ENCODE measurements at places on chromosomes 1 and 21.

- DNase-seq: no peak
Measured at GRCh38 chr1:179094818-179095217, 12.9 kb downstream of the TOR3A start.

- DNase-seq: no peak
Measured at GRCh38 chr1:232357416-232357815, 272.5 kb downstream of the SIPA1L2 start.

GRCh38 chr1:231487910-231488309 lies 40.6 kb upstream of the TSNAX start:
- no peak for DNase-seq

DNA sequence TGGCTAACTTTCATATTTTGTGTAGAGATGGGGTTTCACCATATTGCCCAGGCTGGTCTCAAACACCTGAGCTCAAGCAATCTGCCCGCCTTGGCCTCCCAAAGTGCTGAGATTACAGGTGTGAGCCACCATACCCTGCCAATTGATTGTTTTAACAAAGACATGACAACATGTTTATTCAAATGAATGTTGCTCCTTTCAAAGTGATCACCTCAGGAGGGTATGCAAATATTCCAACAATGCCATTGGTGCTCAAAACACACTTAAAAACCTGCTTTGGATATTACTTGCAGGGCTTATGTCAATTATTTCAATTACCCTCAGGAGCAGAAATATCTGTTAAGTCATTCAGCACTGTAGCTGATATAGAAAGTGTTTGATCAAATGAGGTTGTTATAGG lies 7.9 kb downstream of the LAX1 start:
- no peak for DNase-seq

GRCh38 chr1:167996266-167996665 lies 59.4 kb upstream of the MPC2 start:
- DNase-seq: no peak

DNA sequence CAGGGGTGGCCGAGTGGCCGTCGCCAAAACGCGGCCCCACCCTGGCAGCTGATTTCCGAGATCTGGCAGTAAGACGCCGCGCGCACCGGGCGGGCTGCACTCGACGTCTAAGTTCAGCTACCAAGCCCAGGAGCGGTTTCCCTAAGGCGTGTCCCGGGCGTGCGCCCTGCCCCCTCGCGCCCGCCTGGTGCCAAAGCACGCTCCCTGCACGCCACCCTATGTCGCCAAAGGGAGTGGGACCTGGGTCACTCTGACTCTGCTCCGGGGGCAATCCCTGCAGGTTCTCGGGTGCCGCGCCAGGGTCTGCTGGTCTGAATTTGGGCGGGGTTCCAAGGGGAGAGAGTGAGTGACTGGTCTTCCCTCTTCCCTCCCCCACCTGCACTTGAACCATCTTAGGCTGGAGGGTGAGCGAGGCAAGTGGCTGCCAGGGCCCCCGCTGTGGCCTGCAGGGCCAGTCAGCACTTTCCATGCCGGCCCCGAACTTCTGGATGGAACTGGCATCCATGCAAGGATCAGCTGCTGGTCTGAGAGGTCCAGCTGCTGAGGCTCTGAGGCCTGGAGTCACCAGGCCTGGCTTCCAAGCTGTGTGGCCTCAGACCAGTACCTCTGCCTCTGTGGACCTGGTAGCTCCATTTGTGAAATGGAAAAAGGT lies at the start of gene LRRC38:
LRRC38 (minus strand) TSS at position 109 of the 652 bp plus-strand sequence. CDS start 410 bp downstream, outside the sequence.
- no peak for DNase-seq

DNA sequence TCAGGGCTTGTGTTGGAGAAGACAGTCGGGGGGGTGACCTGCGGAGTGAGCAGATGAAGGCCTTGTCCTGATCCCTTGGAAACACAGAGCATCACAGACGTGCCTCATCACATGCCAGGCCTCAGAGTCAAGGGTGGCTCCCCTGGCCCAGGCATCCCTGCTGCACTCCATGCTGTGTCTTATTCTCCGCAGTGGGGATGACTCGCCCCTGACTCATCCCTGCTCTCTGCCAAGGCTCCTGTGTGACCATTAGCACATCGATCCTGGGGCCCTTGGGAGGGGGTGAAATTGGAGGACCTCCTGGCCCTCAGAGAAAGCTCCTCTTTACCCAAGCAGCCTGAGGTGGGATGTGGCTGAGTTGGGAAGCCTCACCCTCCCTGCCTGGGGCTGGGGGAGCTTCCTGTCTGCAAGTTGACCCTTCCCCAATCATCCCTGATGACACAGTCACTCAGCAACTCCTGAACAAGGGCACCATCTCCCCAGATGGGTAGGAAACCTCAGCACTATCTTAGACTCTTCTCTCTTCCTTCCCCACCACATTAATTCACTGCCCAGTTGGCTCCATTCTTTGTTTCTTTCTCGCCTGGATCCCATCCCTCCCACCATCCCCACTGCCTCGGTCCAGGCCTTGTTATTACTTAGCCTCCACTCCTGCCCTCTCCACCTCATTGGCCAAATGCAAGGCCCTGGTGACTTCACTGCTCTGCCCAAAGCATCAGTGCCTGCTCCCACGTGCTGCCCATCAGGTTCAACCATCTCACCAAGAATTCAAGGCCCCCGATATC lies 74.6 kb downstream of the CAMK2N1 start:
- no peak for DNase-seq

GRCh38 chr1:55825461-55825860 lies 610.3 kb upstream of the USP24 start:
- no peak for DNase-seq

DNA sequence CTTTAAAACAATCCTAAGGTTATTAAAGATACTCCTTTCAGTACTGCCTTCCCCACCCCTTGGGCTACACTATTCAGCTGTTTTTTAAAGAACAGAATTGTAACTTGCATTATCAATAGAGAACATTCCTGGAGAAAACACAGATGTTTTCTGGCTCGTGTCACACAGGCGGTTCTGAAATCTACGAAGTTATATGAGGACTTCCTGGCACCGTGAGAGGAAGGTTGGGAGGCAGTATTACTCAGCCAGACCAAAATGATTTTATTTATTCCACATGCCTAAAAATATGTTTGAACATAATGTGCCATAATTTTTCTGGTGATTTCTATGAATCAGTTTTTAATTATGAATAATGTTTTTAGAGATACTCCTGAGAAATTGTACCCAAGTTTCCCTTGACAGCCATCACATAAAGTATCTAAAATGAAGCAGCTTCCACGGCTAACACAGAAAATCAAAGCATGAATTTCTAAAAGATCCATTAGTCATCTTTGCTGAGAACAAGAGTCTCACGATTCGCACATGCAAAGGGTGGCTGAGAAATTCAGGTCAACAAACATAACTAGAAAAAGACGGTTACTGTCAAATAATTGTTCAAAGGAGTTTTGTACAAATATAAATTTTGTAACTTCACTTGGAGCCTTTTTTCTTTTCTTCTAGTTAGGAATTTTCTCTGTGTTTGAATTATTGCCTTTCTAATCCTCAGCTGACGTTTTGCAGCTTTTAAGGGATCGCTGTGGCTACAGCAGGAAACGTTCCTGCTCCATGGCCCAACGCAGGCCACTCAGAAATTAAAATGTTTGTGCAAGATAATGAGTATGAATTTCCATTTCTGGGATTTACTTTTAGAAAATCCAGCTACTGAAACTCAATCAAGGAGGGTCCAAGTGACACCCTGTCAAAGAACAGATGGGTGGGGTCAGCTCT lies 8.0 kb upstream of the SIM2 start:
- no peak for DNase-seq

- peak; percentile 83 for DNase-seq
Measured at GRCh38 chr1:213244664-213245091, 193.6 kb downstream of the RPS6KC1 start.

- DNase-seq: peak; percentile 67
Measured at GRCh38 chr1:118304722-118305359, 119.8 kb upstream of the SPAG17 start.

DNA sequence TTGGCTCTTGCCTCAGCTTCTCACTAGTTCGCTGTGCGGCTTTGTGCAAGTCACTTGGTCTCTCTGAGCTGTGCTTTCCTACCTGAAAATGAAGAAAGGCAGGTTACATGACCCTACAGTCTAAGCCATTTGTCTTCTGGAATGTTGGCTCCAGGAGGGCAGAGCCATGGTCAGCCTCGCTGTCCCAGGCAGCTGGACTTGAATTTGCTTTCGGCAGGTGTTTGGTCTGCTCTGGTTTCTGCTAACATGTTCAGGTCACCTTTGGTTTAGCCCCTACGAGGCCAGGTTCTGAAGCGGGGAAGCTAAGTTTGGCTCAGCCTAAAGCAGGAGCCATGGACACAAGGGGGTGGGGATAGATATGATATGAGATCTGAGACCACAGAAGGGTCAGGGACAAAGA lies 19.1 kb downstream of the LRRC38 start:
- DNase-seq: no peak

DNA sequence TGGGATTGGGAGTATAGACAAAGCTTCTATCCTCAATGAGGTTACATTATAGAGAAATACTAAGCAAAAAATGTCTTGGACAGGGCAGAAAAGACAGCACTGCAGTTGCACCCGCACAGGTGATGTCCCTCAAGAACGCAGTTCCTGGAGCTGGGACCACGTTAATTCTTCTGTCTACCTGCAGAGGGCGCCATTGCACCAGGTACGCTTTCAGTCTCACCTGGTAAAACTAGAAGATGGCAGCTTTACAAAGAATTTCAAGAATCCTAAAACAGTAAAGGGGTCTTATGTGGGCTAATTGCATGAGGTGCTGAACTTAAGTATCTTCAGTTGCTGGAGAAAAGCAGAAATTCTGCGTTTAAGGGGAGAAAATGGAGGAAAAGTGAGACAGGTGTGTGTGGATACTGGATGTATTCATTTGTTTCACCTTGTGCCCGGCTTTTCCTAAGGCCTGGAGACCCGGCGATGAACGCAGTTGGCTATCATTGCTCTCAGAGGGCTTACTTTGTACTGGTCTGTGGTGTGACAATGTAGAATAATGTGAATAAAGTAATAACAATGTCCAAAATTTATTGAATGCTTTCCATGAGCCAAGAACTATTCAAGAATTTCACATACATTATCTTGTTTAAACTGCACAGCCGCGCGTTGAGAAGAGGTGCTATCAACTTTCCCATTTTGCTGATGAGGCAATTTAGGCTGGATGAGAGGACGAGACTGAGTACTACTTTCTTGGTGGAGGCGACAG lies 276.3 kb upstream of the GREM2 start:
- peak; percentile 2 for DNase-seq

- DNase-seq: no peak
Measured at GRCh38 chr1:164596172-164596571, 37.2 kb downstream of the PBX1 start.

DNA sequence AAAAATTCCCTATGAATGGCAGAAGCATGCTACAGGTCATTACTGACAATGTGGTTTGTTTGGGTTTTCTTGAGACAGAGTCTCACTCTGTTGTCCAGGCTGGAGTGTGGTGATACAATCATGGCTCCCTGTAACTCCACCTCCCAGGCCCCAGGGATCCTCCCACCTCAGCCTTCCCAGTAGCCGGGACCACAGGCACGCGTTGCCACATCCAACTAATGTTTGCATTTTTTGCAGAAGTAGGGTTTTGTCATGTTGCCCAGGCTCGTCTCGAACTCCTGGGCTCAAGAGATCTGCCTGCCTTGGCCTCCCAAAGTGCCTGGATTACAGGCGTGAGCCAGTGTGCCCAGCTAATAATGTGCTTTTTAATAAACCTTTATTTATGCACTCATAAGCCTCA lies 259.1 kb downstream of the NFIA start:
- DNase-seq: no peak

- DNase-seq: no peak
Measured at GRCh38 chr1:61092642-61093041, 10.3 kb downstream of the NFIA start.

- no peak for DNase-seq
Measured at GRCh38 chr1:155717041-155717440, 28.1 kb downstream of the DAP3 start.

DNA sequence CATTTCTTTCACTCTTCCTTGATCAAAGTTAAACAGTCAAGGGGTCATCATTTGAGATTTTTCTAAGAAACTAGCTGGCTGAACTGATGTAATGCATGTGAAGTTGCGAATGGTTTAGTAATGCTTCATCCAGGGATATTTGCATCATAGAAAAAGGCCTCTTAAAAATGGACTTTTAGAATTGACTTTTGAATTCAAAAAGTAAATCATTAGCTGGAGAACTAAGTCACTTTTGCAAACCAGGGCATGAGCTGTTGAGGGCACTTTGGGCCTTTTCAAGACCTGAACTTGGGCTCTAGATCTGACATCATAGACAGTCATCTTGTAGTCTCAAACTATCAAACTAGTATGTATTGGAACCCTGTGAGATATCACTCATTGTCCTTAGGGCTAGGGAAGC lies 85.0 kb downstream of the GRIK1 start:
- DNase-seq: no peak

GRCh38 chr1:23288201-23288600 lies 55.9 kb downstream of the HNRNPR start:
- DNase-seq: no peak

- no peak for DNase-seq
Measured at GRCh38 chr1:8598060-8598724, 219.2 kb downstream of the RERE start.

DNA sequence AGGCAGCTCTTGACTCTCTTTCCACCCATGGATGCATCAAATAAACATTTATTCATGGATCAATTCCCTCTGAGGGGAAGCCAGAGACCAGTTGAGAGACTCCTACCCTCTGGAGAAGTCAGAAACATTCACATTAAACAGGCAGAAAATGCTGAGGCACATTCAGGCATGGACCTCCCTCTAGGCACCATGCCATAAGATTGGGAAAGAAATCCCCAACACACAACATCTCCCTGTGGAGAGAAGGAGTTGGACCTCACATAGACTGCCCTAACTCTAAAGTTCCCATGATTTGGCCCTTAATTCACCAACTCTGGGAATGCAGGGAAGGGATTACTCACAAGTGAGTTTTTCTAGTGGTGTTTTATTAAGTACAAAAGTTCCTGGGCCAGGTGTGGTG lies 415.3 kb upstream of the C1orf87 start:
- DNase-seq: no peak

DNA sequence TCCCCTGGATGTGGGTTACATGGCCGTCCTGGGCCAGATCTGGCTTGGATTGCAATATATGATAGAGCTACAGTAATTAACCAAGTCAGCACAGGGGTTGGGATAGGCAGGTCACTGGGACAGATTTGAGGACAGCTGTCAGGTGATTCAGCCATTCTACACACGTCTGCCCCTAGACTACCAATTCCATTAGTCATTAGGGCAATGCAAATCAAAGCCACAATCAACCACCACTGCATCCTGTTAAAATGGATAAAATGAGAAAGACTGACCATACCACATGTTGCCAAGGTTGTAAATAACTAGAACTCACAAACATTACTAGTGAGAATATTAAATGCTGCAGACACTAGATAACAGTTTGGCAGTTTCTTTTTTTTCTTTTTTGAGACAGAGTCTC lies 16.0 kb downstream of the C21orf58 start:
- DNase-seq: no peak

DNA sequence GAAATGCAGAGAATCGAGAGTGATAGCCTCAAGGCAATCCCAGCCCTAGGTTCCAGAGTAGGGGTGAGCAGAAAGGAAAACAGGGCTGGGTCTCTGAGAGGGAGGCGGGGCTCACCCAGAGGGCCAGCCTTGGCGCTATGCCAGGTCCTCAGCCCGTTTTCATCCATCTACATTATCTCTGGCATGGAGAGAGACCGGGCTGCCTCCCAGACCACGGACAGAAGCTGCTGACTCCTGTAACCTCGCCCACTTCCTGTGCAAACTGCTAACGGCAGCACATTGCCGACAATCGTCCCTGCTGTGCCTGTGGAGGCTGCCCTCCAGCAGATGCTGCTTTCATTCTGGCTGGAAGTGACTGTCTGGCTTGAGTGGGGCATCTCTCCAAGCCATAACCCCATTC lies 569.1 kb downstream of the NPHP4 start:
- peak; percentile 47 for DNase-seq

- no peak for DNase-seq
Measured at GRCh38 chr21:18477043-18477442, 73.5 kb upstream of the TMPRSS15 start.

Data from SJCRH30 (cell line).